ENCODE measurements at places on chromosomes 2 and 18.

- H3K4me1 ChIP-seq = no peaks in the 10 kb centered on the region
- H3K36me3 ChIP-seq = no peaks in the 10 kb centered on the region
- H3K27me3 ChIP-seq = peaks cover 6% of the 10 kb centered on the region
- no peak overlapping the region for H3K27ac ChIP-seq
Measured at GRCh38 chr2:42021464-42021863, 26.4 kb upstream of the PKDCC start.

GRCh38 chr18:3604498-3605408 lies 154.8 kb downstream of the TGIF1 start:
- peak overlapping the region; percentile 47 for H3K4me3 ChIP-seq
- H3K4me1 ChIP-seq = peaks cover 47% of the 10 kb centered on the region
- peak overlapping the region; percentile 58 for H3K27ac ChIP-seq
- peak; percentile 85 for DNase-seq
- no peaks in the 10 kb centered on the region for H3K36me3 ChIP-seq
- no peaks in the 10 kb centered on the region for H3K27me3 ChIP-seq

DNA sequence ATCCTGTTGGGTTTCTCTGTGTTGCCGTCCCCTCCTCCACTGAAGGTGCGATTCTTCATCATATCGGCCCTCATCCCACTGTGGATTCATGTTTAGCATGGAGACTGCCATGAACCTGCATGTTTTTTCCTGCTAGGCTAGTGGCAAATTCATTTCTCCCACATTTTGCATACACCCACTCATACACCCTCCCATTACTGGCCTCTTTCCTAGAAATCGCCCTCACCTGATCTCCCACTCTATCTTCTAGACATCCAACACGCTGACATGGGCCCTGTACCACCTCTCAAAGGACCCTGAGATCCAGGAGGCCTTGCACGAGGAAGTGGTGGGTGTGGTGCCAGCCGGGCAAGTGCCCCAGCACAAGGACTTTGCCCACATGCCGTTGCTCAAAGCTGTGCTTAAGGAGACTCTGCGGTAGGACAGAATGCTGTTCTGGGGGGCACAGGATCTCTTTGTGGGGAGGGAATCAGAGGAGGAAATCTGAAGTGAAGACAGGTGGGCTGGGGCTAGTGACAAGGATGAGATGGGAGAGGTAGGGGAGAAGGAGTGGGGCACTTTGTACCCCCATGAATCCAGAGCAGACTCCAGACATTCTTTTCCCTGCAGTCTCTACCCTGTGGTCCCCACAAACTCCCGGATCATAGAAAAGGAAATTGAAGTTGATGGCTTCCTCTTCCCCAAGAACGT lies 17.7 kb downstream of the PRKAG3 start:
- H3K4me3 ChIP-seq = no peak overlapping the region
- DNase-seq = no peak
- no peaks in the 10 kb centered on the region for H3K4me1 ChIP-seq
- no peak overlapping the region for H3K27ac ChIP-seq

DNA sequence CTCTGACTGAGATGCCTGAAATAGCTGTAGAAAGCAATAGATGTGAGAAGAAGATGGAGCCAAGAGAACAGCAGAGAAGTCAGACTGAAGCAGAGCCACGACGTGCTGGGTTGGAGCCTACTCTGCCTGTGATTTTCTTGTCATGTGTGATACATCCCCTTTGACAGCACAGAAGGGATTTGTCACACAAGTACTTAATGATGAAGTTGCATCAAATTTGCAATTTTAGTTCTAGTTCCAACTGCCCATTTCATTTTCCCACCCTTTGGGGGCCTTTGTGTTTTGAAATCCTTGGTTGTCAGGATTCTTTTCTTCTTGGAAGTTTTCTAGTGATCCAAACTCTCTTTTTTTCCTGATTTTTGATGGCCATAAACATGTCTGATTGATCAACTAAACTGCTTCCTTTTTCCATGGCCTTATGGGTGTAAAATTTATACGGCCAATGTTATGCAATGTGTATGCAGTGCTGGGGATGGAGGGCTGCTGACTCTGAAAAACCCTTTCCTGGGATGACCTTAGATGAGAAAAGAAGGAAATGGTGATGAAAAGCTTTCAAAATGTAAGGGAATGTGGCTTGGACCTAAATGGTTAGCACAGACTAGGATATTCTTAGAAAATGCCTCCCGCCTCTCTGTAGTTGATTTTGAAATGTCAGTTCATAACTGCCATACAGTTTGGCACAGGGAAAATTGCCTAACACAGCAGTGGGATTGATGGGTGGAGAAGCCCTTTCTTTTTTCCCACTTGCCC lies 9.6 kb upstream of the B3GNT2 start:
- no peaks in the 10 kb centered on the region for H3K36me3 ChIP-seq
- no peak for DNase-seq
- H3K27ac ChIP-seq = no peak overlapping the region
- H3K4me3 ChIP-seq = no peak overlapping the region

GRCh38 chr2:9753665-9754531 lies 89.4 kb upstream of the TAF1B start:
- H3K36me3 ChIP-seq = no peaks in the 10 kb centered on the region
- peak overlapping the region; percentile 53 for H3K4me3 ChIP-seq
- no peak for DNase-seq
- peak overlapping the region; percentile 80 for H3K27ac ChIP-seq
- peaks cover 4% of the 10 kb centered on the region for H3K27me3 ChIP-seq

- no peak overlapping the region for H3K4me3 ChIP-seq
- no peaks in the 10 kb centered on the region for H3K27me3 ChIP-seq
- H3K4me1 ChIP-seq = no peaks in the 10 kb centered on the region
- DNase-seq = no peak
- H3K27ac ChIP-seq = no peak overlapping the region
Measured at GRCh38 chr2:152466041-152466440, 131.1 kb downstream of the FMNL2 start.

GRCh38 chr2:152304836-152305235 lies 30.1 kb upstream of the FMNL2 start:
- no peak overlapping the region for H3K27ac ChIP-seq
- no peaks in the 10 kb centered on the region for H3K4me1 ChIP-seq
- no peak for DNase-seq
- no peaks in the 10 kb centered on the region for H3K36me3 ChIP-seq
- H3K27me3 ChIP-seq = peaks cover 7% of the 10 kb centered on the region
- H3K4me3 ChIP-seq = no peak overlapping the region

DNA sequence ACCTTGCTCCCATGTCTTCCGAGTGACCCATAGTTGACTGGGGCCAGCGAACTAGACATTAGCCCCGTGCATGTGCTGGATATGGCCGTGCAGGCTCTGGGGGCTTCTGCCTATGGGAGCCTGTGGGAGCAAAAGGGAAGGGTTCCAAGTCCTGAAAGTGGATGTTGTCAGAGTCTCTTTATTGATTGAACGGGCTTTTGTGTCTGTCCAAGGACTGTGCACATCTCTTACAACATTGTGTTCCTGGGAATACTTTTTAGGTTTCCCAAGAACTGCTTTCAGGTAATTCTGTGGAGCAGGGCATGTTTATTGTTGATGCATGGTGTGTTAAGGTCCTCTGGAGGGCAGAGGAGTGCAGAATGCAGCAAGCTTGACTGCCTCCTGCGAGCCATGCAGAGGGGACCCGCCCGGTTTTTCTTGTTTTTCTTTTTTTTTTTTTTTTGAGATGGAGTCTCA lies 5.0 kb downstream of the RNF144A start:
- H3K4me1 ChIP-seq = peaks cover 76% of the 10 kb centered on the region
- H3K36me3 ChIP-seq = no peaks in the 10 kb centered on the region
- no peak overlapping the region for H3K4me3 ChIP-seq
- H3K27ac ChIP-seq = no peak overlapping the region
- peak; percentile 43 for DNase-seq
- no peaks in the 10 kb centered on the region for H3K27me3 ChIP-seq

- no peaks in the 10 kb centered on the region for H3K27me3 ChIP-seq
- H3K4me3 ChIP-seq = no peak overlapping the region
- no peaks in the 10 kb centered on the region for H3K4me1 ChIP-seq
Measured at GRCh38 chr2:237315829-237316225, 98.1 kb downstream of the COL6A3 start.

- H3K4me1 ChIP-seq = no peaks in the 10 kb centered on the region
- no peak for DNase-seq
- no peaks in the 10 kb centered on the region for H3K36me3 ChIP-seq
- no peak overlapping the region for H3K27ac ChIP-seq
- no peak overlapping the region for H3K4me3 ChIP-seq
- no peaks in the 10 kb centered on the region for H3K27me3 ChIP-seq
Measured at GRCh38 chr2:28164280-28164801, 228.3 kb upstream of the FOSL2 start.

DNA sequence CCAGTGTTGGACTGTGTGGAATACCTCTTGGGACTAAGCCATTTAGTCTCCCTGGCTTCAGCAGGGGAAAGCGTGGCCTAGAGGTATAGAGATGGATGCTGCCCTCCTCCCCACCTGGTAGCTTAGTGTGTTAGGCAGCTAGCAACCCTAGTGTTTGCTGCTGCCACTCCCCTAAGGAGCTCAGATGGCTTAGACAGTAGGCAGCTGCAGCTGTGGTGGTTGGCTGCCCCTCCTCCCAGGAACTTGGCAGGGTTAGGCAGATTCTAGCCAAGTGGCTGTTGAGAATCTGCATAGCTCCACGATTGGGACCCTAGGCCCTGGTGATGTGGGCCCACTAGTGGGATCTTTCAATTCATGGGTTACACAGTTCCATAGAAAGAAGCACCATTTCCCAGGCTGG lies 550.4 kb upstream of the CHAC2 start:
- H3K4me3 ChIP-seq = no peak overlapping the region
- H3K4me1 ChIP-seq = no peaks in the 10 kb centered on the region
- H3K27ac ChIP-seq = no peak overlapping the region
- no peaks in the 10 kb centered on the region for H3K27me3 ChIP-seq
- DNase-seq = no peak
- H3K36me3 ChIP-seq = no peaks in the 10 kb centered on the region

DNA sequence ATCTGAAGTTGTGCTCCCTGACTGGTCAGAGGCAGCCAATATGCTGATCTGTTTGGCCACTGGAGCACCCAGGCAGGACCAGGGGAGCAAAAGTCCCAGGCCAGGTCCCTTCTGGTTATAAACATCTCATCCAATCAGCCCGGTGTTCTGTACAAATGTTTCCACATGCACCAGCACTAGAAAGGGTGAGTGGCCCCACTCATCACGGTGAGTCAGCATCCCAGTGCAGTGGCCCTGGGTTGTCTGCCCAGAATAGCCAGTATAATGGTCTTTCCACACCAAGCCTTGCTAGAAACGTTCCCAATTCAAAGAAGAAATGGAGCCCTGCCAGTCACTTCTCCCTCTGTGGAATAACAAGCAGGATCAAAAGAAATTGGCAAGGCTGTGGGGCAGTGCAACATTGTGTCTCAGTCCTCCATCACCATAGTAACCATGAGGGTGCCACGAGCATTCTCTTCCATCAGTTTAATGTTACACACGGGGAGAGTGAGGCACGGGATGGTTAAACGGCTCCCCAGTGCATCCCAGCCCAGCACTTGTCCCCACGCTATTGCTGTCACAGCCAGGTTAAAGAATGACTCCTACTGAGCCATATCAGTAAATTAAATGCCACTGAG lies 174.9 kb downstream of the SEPTIN10 start:
- H3K4me1 ChIP-seq = no peaks in the 10 kb centered on the region
- H3K27ac ChIP-seq = no peak overlapping the region
- H3K4me3 ChIP-seq = no peak overlapping the region
- H3K27me3 ChIP-seq = peaks cover 2% of the 10 kb centered on the region

DNA sequence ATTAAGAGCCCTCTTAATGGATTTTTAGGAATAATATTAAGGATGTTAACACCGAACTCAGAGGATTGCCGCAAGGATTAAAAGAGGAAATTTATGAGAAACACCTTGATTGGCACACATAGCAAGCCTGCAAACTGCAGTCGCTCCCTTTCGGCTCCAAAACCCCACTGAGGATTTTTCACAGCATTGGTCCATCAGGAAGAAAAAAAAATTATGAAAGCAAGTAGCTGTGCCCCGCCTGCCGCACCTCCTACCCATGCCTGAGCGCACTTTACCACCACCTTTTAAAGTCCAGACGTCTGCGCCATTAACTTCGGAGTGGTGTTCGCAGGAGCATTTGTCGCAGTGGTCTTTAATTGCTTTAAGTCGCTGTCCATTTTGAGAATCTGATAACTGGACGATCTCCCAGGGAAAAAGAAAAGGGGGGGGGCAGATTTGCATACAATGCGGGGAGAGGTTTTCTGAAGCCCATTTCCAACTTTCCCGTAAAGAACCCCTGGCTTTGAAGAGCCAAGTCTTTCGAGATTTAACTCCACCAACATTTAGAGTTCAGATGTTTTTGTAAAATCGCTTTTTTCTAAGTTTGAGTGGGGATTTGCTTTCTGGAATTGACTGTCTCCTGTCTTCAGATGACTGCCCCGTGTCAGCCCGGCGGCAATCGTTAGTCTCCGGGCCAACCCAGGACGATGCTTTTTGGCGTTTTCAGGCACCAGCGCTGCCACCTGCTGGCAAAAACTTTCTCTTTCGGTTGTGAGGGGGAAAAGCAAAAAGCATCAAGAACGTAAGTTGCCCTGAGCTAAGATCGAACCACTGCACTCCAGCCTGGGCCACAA lies 913 bp upstream of the TRABD2A start:
- H3K4me3 ChIP-seq = peak overlapping the region; percentile 91
- H3K36me3 ChIP-seq = no peaks in the 10 kb centered on the region
- H3K4me1 ChIP-seq = peaks cover 35% of the 10 kb centered on the region
- no peaks in the 10 kb centered on the region for H3K27me3 ChIP-seq
- H3K27ac ChIP-seq = peak overlapping the region; percentile 64

- no peaks in the 10 kb centered on the region for H3K27me3 ChIP-seq
- no peak overlapping the region for H3K4me3 ChIP-seq
- DNase-seq = no peak
- no peaks in the 10 kb centered on the region for H3K4me1 ChIP-seq
- no peak overlapping the region for H3K27ac ChIP-seq
Measured at GRCh38 chr18:51639541-51639940, 442.1 kb upstream of the MEX3C start.

GRCh38 chr2:221350616-221351015 lies 221.5 kb downstream of the EPHA4 start:
- H3K4me3 ChIP-seq = no peak overlapping the region
- H3K4me1 ChIP-seq = no peaks in the 10 kb centered on the region
- H3K36me3 ChIP-seq = no peaks in the 10 kb centered on the region

- H3K27ac ChIP-seq = no peak overlapping the region
- no peak for DNase-seq
- H3K4me1 ChIP-seq = no peaks in the 10 kb centered on the region
- H3K27me3 ChIP-seq = no peaks in the 10 kb centered on the region
- H3K4me3 ChIP-seq = no peak overlapping the region
Measured at GRCh38 chr2:176488431-176488830, 219.2 kb downstream of the MTX2 start.

DNA sequence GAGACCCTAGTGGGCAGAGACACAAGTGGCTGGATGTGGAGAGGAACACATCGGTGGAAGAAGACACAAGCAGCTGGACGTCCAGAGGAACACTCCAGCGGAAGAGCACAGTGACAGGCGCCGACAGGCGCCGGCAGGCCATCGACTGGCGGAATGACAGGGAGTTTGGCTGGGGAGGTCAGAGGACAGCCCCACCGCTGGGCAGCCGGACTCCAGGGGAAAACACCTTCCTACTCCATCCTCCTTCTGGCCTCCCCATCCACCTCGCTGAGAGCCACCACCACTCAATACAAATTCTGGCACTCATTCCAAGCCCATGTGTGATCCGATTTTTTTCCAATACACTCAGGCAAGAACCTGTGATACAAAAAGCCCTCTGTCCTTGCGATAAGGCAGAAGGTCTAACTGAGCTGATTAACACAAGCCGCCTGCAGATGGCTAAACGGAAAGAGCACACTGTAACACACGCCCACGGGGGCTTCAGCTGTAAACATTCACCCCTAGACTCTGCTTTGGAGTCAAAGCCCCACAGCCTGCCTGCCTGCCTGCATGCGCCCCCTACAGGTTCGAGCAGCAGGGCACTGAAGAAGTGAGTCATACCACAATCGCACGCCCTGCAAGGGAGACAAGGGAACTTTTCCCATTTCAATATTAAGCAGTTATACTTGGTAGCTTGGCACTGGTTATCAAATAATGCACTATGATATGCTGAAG lies 50.2 kb upstream of the LRP1B start:
- no peak for DNase-seq
- H3K4me3 ChIP-seq = no peak overlapping the region
- H3K27me3 ChIP-seq = no peaks in the 10 kb centered on the region
- H3K4me1 ChIP-seq = no peaks in the 10 kb centered on the region
- no peaks in the 10 kb centered on the region for H3K36me3 ChIP-seq
- H3K27ac ChIP-seq = no peak overlapping the region

Data from CD4-positive, alpha-beta T cell (primary cell).